Forelimb muscle (tissue), 1 donor: ENCODE measurements at places on chromosomes 4 and X.

- DNase-seq = no peak
Observed at GRCh38 chr4:8316251-8316771, 46.8 kb downstream of the HTRA3 start.

GRCh38 chrX:49695276-49696180 lies at the start of gene PAGE1:
TSS of gene PAGE1 (minus strand) at chrX:49695984. CDS start at chrX:49694770, 1,214 bp downstream.
- DNase-seq = no peak

DNA sequence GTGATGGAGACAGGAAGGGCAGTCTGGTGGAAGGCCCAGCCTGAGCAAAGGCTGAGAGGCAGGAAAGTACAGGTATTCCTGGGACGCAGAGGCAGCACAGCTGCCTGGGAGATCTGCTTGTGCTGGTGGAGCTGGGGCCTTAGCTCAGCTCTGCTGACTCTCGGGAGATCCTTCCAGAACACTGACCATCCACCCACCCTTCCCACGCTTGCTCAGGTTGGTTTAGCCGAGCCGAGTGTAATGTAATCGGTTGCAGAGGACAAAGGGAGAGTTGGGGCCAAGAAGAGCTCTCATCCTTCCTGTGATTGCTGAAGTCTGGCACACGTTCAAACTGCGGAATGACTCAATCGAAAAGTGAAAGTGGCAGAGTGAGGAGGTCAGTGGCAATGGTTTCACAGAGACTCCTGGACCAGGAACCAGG lies 43.1 kb upstream of the GPR78 start:
- no peak for DNase-seq

- DNase-seq = no peak
Observed at GRCh38 chrX:150854856-150855255, 43.6 kb downstream of the CD99L2 start.

GRCh38 chr4:2390784-2391421 lies 27.5 kb downstream of the ZFYVE28 start:
- DNase-seq = no peak

- DNase-seq = no peak
Observed at GRCh38 chrX:88903989-88904718, 157.1 kb downstream of the CPXCR1 start.

DNA sequence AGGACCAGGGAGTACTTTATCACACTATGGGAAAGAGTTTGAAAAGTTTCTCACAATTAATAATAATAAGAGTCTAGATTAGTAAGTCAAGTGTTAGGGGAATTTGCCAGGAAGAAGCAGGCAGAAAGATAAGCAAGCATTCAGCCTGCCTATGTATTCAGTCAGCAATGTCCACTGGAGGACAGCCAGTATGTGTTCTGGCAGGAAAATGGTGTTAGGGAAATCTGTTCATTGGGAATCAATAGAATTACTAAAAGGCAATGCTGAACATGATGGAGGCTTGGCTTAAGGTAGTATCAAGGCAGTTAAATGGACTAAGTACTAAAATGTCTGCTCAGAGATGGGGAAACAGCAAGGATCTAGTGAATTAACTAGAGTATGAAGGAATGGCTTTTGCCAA lies 221.2 kb downstream of the PPP4R3C start:
- peak; percentile 17 for DNase-seq

GRCh38 chrX:45807572-45808425 lies 607.1 kb upstream of the DIPK2B start:
- no peak for DNase-seq

DNA sequence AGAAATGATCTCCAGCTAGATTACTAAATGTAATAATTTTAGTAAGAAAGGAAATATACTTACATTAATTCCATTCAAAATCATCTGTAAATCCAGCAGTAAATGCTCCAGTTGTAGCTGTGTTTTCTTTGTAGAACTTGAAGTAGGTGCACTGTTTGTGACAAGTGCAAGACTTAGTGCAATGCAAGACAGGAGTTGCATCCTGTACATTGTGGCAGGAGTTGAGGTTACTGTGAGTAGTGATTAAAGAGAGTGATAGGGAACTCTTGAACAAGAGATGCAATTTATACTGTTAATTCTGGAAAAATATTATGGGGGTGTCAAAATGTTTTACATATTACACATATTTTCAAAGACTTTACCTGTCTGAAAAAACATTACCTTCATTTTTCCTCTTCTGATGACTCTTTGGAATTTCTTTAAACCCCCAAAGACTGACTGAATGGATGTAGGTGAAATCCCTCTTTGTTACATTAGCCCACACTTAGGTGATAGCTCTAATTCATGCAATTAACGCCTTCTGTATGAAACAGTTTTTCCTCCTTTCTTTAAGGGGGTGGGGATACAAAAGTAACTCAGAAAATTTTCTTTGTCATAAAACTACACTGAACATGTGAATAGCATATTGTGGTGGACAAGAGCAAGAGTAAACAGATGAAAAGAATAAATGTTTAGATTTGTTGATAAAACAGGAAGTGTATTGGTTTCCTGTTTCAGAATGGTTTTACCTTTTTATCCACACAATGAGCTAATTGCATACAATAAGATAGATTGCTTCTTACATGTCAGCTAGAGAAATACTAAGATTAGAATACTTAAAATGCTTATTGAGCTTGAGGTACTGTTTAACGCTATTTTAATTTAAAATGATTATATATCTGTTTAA lies at the start of gene IL2:
Gene IL2, minus strand, starts transcription at position 495 of the 886 bp plus-strand sequence. Its CDS starts 285 bp downstream, at position 210.
- no peak for DNase-seq

- peak; percentile 28 for DNase-seq
Observed at GRCh38 chrX:130079824-130080406, 30.4 kb downstream of the ELF4 start.

DNA sequence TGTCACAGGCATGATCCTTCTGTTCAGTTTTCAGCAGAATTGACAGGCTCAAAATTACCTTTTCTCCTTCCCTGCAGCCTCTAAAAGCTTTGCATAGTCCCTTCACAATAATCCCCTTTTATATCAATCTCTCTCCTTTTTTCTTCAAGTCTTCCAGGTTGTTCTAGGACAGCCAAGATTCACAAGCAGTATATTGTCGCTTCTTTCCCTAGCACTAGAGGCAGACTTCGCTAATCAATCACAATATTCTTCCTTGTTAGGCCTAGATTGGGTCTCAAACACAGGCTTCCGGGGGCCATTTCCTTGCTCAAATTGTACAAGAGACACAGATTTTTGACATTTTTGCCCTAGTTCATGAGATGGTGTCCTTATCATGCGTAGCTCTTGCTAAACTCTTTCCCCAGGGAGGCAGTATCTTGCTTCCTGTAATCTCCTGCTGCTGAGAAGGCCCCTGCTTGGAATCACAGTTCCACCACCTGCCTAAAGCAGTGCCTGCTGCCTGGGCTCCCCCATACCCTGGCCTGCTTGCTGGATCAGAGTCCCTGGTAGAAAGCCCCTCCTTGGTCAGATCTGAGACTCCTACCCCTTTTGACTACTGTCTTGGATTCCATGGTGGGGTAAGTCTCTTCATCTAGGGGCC lies 57.3 kb downstream of the DMP1 start:
- no peak for DNase-seq

GRCh38 chr4:158371158-158371557 lies 150.5 kb upstream of the RXFP1 start:
- no peak for DNase-seq

DNA sequence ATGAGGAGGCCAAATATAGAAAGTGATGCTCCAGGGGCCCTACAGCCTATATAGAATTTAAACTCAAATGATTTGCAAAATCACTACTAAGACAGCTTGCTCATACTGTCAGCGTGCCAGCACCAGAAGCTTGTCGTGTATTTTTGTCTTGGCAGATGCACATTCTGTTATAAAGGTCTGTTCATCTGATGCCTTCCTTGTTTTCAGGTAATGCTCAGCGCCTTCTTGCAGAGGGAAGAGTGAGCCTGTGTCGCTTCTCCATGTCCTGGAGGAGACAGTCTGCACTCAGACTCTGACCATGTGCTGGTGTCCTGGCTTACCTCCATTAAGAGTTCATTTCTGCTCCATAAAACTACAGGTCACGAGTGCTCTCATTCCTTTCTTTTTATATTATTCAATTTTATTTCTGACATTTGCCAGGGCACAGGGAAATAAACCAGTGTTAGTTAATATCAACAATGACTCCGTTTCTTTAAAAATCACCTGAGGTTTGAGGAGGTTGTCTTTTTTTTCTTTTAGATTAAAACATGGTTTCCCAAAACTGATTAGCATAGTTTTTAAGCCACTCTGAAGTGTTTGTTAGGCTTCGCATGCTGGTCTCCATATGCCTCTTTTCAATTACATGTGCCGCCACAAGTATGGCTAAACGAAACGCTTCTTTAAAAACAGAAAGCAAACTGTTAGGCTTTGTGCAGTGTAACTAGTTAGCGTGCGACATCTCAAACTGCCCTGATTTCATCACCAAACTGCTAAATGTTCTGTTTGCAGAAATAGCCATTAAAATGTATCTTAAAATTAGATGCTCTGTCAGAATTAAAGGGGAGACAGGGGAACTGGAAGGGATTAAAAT lies 215.2 kb upstream of the GK2 start:
- no peak for DNase-seq

DNA sequence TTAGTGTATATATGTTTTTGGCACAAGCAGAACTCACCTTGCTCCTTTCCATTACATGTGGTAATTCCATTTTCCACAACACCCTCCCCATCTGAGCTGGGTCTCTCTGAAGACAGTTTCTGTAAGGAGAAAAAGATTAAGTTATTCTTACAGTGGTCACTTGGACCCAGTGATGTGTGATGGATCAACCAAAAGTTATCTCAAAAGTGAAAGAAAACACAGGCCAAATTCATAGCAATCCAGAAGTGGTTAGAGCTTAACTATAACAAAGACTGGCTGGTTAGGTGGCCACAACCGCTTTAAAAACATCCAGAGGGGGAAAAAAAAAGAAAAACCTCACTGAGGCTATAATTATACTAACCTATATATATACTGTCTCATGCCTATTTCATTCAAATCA lies 123.7 kb downstream of the AFAP1 start:
- no peak for DNase-seq

- no peak for DNase-seq
Observed at GRCh38 chr4:42955746-42956505, 63.4 kb downstream of the GRXCR1 start.

DNA sequence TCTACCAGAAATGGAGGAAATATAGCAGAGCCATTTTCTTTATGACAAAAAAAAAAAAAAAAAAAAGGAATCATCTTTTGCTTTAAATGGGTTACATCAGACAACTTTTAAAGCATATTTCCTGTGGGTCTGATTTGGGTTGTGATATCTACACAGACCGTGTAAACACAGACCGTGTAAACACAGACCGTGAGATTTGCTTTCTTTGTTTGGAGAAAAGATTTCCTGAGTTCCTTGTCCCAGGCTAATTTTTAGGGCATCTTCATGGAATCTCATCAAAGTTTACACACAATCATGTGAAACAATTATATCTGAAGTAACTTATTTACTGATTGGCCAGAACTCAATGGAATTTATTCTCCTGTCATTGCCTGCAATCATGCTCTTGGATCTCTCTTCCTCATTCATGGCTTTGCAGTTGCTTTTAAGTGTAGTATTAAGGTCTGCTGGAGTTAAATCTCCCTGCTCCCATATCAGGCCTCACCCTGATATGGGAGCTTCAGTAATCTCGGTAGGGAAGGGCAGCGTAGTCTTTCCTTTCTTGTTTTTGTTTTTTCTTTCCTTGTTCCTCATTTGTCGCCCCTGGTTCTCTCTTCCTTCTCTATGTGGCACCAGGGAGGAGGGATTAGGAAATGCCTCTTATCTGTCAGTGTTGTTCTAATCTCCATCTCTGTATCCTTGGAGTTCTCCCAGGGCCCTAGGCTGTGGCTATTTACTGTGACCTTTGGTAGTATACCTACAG lies 248.6 kb upstream of the JADE1 start:
- DNase-seq = no peak

DNA sequence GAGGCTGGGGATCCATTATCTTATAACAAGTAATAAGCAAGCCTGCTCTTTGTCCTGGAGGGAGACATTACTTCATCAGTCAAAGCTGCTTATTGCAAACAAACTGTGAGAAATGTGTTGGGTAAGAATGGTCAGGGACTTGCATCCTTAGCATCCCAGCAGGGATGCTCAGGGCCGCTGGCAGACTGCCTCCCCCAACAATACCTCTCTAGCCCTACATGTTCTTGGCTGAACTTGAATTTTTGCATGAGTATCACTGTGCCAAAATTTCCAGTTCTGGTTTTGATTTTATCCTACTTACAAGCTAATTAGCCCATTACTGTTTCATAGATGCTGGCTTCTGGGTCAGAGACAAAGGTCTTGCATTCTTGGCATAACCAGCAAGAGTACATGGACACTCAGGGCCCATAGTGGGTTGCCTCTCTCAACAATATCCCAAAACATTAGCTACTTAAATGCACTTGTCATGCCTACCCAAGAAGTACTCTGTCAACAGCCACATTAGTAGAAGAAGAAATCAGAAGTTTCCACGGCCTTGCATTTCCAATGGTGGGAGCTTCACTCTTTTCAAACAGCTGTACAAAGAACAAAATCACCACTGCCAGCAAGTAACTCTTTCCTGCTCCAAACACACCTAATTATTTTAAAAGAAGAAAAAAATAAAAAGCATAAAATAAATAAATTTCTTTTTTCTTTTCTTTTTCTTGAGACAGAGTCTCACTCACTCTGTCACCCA lies 41.9 kb upstream of the NEUROG2 start:
- no peak for DNase-seq

GRCh38 chr4:169080981-169081380 lies 70.9 kb upstream of the CBR4 start:
- peak; percentile 90 for DNase-seq

GRCh38 chrX:11757719-11758399 lies at the start of gene MSL3:
TSS of gene MSL3 (plus strand) at chrX:11758237. CDS start at chrX:11758264, 27 bp downstream.
- no peak for DNase-seq

DNA sequence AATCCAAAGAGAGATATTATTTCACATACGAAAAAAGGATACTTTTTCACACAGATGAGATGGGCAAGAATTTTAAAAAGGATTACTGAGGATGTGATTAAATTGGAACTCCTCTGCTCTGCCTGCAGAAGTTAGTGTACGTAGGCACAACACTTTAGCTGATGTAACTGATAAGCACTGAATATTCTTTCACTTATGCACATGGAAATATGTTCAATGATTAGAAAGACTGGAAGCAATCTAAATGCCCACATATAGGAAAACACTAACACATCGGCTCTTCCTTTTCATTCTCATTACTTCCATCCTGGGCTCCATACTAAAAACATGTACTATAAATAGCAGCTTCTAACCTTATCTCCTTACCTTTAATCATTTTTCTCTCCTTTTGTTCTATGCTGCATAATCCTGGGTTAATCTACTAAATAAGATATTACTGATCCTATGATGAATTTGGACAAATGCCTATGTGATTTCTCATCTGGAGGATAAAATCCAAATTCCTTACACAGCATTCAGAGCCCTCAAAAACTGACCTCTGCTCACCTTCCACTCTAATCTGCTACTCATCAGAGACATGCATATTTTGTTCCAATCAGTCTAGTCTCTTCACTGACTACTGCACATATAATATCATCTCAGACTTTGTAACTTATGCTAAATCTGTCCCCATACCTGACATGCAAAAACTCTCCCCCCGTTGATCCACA lies 197.8 kb downstream of the PDGFC start:
- DNase-seq = no peak

GRCh38 chr4:94947681-94948108 lies 189.9 kb downstream of the BMPR1B start:
- DNase-seq = no peak

GRCh38 chr4:15410750-15411149 lies 17.1 kb upstream of the C1QTNF7 start:
- DNase-seq = no peak
